ENCODE measurements at places on chromosomes 12 and 14. TPM values are rescaled to one million over a fixed set of nuclear protein-coding genes. Genes with fewer than 3 reads are reported as not detected.

DNA sequence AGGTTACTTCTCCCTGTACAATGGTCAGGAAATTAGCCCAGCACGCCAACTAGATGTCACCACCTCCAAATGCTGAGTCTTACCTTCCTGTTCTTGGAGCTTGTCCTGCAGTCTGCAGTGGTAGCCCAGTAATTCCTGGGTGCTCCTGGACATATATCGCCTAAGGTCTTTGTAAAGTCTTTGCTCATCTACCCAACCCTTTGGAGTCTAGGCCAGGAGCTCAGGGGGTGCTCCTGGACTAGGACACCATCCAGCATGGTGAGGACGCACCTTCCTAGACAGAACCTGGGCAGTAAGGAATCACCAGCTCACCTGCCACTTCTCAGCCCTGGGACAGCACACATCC lies 569 bp downstream of the SERPINA10 start:
- peaks cover 2% of the 10 kb centered on the region for H3K27me3 ChIP-seq
- H3K4me1 ChIP-seq: no peaks in the 10 kb centered on the region
- DNase-seq: no peak
- no peak overlapping the region for H3K27ac ChIP-seq
- no peaks in the 10 kb centered on the region for H3K36me3 ChIP-seq

GRCh38 chr12:109621211-109621694 lies 47.7 kb downstream of the MVK start:
- no peak overlapping the region for H3K27ac ChIP-seq
- H3K4me1 ChIP-seq: no peaks in the 10 kb centered on the region
- peaks cover 21% of the 10 kb centered on the region for H3K27me3 ChIP-seq
- H3K36me3 ChIP-seq: no peaks in the 10 kb centered on the region
- no peak for DNase-seq

Gene MMP17
- total RNA-seq: not detected

DNA sequence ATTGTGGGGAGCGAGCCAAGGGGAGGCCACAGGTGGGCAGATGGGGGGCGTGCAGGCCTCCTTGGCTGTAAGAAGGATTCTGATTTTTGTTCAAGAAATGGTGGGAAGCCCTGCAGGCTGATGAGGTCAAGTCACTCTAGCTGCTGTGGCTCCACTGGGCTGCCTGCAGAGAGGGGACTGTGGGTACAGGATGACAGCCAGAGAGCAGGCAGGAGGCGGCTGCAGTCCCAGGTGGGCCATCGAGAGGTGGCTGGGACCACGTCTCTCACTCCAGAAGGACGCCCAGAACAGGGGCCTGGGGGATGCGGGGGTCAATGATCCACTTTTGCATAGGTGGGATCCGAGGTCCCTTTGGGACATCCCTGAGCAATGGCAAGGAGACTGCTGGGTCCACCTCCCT lies 9.1 kb downstream of the NCOR2 start:
- no peaks in the 10 kb centered on the region for H3K27me3 ChIP-seq
- peaks cover 26% of the 10 kb centered on the region for H3K4me1 ChIP-seq
- no peak for DNase-seq
- no peak overlapping the region for H3K27ac ChIP-seq
- no peak overlapping the region for H3K4me3 ChIP-seq

Gene MIPOL1
- total RNA-seq: not detected

Gene LYSET
- total RNA-seq: 9.7 TPM

- no peak overlapping the region for H3K27ac ChIP-seq
- no peaks in the 10 kb centered on the region for H3K4me1 ChIP-seq
Observed at GRCh38 chr12:84585776-84586395, 326.7 kb downstream of the SLC6A15 start.

DNA sequence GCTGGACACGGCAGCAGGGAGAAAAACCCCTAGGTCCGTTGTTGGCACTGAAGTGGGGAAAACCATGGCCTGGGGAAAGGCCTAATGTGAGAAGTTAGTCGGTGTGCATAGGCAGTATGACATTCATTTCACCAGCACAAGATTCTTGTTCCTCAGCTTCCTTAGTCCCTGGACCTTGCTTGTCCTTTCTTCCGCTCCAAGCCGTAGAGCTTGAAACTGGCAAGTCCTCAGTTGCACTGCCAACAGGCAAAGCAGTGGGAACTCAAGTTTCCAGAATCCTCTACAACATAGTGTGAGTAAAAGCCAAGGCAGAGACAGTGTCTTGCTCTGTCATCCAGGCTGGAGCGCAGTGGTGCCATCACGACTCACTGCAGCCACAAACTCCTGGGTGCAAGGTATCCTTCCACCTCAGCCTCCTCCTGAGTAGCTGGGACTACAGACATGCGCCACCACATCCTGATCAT lies 138.5 kb upstream of the AMIGO2 start:
- H3K4me1 ChIP-seq: peaks cover 32% of the 10 kb centered on the region
- H3K36me3 ChIP-seq: peaks cover 74% of the 10 kb centered on the region
- H3K27ac ChIP-seq: peak overlapping the region; percentile 93
- peak overlapping the region; percentile 83 for H3K4me3 ChIP-seq
- peak; percentile 77 for DNase-seq

DNA sequence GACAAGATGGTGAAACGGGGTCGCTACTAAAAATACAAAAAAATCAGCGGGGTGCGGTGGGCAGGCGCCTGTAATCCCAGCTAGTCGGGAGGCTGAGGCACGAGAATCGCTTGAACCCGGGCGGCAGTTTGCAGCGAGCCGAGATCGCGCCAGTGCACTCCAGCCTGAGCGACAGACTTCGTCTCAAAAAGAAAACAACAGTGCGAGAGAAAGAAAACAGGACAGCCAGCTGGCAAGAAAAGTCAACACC lies 633 bp upstream of the RNU4-2 start:
- no peaks in the 10 kb centered on the region for H3K36me3 ChIP-seq
- no peak overlapping the region for H3K27ac ChIP-seq
- H3K27me3 ChIP-seq: no peaks in the 10 kb centered on the region
- DNase-seq: no peak

GRCh38 chr14:32432813-32433538 lies 103.9 kb downstream of the AKAP6 start:
- H3K27me3 ChIP-seq: no peaks in the 10 kb centered on the region
- no peak for DNase-seq
- H3K36me3 ChIP-seq: no peaks in the 10 kb centered on the region
- no peaks in the 10 kb centered on the region for H3K4me1 ChIP-seq
- no peak overlapping the region for H3K27ac ChIP-seq
- no peak overlapping the region for H3K4me3 ChIP-seq
